ENCODE measurements at places on chromosomes 7 and 10. TPM values are rescaled to one million over a fixed set of nuclear protein-coding genes. Genes with fewer than 3 reads are reported as not detected.

DNA sequence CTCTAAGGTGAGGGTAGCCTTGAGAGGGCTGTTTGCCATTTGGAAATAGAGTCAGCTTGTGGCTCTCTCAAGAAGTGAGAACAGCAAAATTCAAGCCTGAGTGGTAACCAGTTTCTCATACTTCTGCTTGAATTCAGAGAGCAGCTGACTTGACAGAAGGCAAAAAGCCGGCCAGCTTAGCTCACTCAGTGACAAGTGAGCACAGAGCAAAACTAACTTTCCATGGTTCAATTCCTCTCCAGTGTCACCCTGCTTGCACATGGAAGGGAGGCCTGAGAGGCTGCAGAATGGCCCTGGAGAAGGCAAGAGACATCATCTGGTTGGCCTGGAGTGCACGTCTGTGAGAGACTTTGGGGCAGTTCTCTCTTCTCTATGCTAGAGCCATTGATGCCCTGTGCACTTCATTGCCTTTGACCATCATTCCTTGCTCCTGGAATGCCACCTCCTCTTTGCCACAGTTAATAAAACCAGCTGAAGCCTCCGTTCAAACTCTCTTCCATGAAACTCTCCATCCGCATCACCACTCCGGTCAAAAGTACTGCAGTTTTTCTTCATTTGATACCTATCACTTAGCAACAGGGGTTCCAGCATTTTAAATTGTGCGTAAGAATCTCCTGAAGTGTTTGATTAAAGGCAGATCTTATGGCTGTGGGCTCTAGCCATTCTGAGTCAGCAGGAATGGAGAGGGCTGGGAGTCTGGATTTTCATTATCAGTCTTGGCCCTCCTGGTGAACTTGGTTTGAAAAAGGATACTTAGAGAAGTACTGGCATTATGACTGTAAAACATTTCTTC is 69.8 kb upstream of the PIK3CG start:
- no peaks in the 10 kb centered on the region for H3K36me3 ChIP-seq
- no peaks in the 10 kb centered on the region for H3K27me3 ChIP-seq
- no peak overlapping the region for H3K4me3 ChIP-seq
- H3K27ac ChIP-seq = no peak overlapping the region
- no peaks in the 10 kb centered on the region for H3K4me1 ChIP-seq

GRCh38 chr7:122688400-122688998 is 10.4 kb downstream of the RNF133 start:
- no peaks in the 10 kb centered on the region for H3K27me3 ChIP-seq
- H3K36me3 ChIP-seq = no peaks in the 10 kb centered on the region
- no peak for DNase-seq
- H3K4me1 ChIP-seq = no peaks in the 10 kb centered on the region

GPER1 gene
- total RNA-seq = not detected

GRCh38 chr10:89164080-89164479 is 43.0 kb downstream of the CH25H start:
- H3K36me3 ChIP-seq = no peaks in the 10 kb centered on the region
- DNase-seq = peak; percentile 5
- peaks cover 11% of the 10 kb centered on the region for H3K27me3 ChIP-seq
- H3K4me3 ChIP-seq = peak overlapping the region; percentile 33

TES gene
- 74.0 TPM for total RNA-seq

DNA sequence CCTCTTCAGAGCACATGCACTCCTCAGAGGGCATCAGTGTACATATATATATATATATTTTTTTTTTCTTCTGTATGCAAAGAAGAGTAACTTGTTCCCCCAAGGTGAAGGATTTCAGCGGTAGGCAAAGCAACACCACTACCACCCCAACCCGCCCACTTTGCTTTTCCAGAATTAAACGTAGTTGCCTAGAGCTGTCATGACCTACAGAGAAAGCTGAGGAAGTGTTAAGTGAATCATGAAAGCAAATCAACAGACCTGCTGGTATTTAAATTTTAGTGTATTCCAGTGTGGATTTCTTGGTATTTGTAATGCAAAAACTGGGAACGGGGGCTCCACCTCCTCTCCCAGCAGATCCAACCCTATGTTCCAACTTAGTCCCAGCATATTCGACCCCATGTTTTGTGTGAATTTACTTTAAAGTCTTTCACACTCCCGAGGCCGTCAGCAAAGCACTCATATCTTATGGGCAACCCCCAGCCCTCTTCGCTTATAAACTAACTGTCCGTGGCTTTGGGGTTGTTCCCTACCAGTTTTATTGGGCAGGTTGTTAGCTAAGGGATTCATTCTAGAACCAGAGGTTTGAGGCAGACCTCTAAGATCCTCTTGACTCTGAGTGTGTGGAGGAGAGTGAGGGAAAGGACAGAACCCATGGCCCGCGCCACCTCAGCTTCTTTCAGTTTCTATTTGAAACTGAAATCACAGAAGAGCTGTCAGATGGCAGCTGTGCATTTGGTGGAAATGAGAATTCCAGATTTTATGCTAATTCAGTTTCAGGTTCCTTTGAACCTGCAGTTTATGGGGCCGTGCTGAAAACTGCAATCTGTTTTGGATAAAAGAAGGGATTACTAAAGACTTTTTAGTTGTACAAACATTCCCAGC is 450.2 kb upstream of the GALNT17 start:
- H3K36me3 ChIP-seq = no peaks in the 10 kb centered on the region
- H3K27ac ChIP-seq = no peak overlapping the region
- peaks cover 6% of the 10 kb centered on the region for H3K27me3 ChIP-seq
- peak; percentile 32 for DNase-seq
- no peak overlapping the region for H3K4me3 ChIP-seq
- peaks cover 23% of the 10 kb centered on the region for H3K4me1 ChIP-seq

MRC1 gene
- total RNA-seq = 0.05 TPM

LZTS2 gene
- total RNA-seq = 8.9 TPM

AS3MT gene
- 1.2 TPM for total RNA-seq

GRCh38 chr10:60828489-60828852 is 50.2 kb downstream of the CDK1 start:
- H3K4me1 ChIP-seq = peaks cover 5% of the 10 kb centered on the region
- no peak for DNase-seq
- no peak overlapping the region for H3K4me3 ChIP-seq
- H3K27me3 ChIP-seq = no peaks in the 10 kb centered on the region
- no peak overlapping the region for H3K27ac ChIP-seq

- peaks cover 14% of the 10 kb centered on the region for H3K4me1 ChIP-seq
- no peak overlapping the region for H3K4me3 ChIP-seq
- no peak for DNase-seq
- H3K27me3 ChIP-seq = peaks cover 18% of the 10 kb centered on the region
- no peaks in the 10 kb centered on the region for H3K36me3 ChIP-seq
- H3K27ac ChIP-seq = no peak overlapping the region
Observed at GRCh38 chr7:94088560-94088959, 84.4 kb upstream of the BET1 start.

DNA sequence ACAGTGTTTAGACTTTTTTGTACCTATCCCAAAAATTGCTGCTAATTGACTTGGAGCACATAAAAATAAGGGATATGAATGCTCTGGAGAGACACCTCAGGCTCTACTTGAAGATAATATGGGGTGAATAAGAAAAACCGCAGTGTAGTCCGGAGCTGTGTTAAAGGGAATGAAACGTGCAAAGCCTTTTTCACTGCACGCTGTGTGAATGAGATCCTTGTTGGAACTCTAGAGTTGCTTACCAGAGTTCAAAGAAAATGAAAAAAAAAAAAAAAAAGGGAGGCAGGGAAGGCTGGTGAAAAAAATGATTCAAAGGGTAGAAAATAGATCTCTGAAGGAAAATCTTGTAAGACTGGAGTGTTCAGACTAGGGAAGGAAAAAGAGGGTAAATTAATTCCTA is 226.6 kb downstream of the LRMDA start:
- no peak overlapping the region for H3K27ac ChIP-seq
- no peaks in the 10 kb centered on the region for H3K4me1 ChIP-seq
- H3K4me3 ChIP-seq = no peak overlapping the region
- no peaks in the 10 kb centered on the region for H3K36me3 ChIP-seq
- no peak for DNase-seq

DNA sequence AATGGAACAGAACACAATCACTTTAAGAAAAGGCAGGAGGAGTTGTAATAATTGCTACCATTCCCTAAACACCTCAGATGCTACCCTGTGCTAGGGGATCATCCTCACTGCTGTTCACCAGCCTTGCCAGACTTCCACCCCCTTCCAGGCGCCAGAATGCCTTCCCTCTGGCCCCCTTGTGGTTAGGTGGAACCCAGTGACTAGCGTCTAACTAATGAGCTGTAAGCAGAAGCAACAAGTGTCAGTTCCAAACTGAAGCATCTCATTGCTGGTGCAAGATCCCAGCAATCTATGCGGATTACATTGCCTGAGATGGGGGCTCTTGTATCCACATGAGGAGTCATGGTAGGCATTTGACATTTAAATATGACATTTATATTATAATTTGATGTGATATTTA is 86.6 kb downstream of the FRMD4A start:
- no peaks in the 10 kb centered on the region for H3K36me3 ChIP-seq
- peaks cover 4% of the 10 kb centered on the region for H3K4me1 ChIP-seq
- H3K27ac ChIP-seq = no peak overlapping the region
- no peak overlapping the region for H3K4me3 ChIP-seq

DNA sequence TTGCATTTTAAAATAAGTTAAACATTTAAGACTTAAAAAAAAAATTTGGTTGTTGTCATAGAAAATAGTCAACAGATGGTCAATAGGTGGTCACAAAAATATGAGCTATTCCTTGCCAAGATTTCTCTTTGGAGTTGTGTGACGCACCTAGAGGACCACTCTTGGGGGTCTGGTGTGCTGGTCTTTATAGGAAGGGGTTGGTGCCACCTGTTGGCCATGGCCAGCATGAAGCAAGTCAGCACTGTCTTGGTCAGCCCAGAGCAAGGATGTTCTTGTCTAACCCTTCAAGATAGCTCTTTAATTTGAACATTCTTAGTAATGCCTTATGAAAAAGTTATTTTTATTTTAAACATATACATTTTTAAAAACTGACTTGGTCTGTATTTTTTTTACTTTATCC is 267.9 kb upstream of the CNTNAP2 start:
- no peaks in the 10 kb centered on the region for H3K4me1 ChIP-seq
- no peaks in the 10 kb centered on the region for H3K27me3 ChIP-seq
- H3K4me3 ChIP-seq = no peak overlapping the region
- H3K27ac ChIP-seq = no peak overlapping the region
- no peak for DNase-seq
- no peaks in the 10 kb centered on the region for H3K36me3 ChIP-seq

DNA sequence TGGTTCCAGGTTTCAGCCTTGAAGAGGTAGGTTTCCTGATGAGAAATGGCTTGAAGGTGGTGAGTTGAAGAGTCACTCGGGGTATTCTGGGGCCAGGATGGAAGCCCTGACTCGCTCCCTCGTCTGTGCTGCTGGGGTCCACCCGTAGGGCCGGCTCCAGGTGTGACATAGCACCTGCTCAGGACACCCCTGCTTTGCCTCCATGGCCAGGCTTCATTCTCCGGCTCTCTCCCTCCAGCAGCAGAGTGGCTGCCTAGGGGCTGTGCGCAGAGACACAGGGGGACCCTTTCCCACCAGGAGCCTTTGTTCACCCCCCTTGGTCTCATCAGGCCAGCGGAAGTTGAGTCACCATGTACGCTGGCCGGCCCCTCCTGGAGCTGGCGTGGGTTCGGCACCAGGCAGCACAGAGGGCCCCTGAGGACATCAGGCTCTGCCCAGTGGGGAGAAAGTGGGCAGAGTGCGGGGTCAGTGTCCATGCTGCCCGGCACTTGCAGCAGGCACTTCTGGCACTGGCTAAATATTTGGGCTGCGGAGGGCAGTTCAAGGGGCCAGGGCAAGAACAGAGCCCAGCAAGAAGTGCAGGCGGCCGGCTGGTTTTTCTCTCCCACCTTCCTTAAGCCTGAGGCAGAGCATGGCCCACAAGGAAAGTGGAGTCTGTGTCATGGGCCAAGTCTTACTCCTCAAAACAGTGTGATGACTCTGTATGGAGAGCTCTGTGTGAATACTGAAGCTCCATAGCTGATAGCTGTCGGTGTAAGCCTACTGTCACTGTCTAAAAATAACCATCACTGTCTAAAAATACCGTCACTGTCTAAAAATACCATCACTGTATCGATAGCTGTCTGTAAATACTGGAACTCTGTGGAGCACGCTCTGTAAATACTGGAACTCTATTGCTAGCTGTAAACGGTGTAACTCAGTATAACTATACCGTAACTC is 3.7 kb upstream of the PRKAR1B start:
- H3K4me3 ChIP-seq = no peak overlapping the region
- DNase-seq = no peak
- H3K27me3 ChIP-seq = no peaks in the 10 kb centered on the region
- H3K4me1 ChIP-seq = peaks cover 15% of the 10 kb centered on the region
- H3K36me3 ChIP-seq = peaks cover 6% of the 10 kb centered on the region

RPEL1 gene
- total RNA-seq = 0.17 TPM

GPR146 gene
- total RNA-seq = 0.62 TPM

GBF1 gene
- 32.1 TPM for total RNA-seq

LRRC17 gene
- not detected for total RNA-seq

DNA sequence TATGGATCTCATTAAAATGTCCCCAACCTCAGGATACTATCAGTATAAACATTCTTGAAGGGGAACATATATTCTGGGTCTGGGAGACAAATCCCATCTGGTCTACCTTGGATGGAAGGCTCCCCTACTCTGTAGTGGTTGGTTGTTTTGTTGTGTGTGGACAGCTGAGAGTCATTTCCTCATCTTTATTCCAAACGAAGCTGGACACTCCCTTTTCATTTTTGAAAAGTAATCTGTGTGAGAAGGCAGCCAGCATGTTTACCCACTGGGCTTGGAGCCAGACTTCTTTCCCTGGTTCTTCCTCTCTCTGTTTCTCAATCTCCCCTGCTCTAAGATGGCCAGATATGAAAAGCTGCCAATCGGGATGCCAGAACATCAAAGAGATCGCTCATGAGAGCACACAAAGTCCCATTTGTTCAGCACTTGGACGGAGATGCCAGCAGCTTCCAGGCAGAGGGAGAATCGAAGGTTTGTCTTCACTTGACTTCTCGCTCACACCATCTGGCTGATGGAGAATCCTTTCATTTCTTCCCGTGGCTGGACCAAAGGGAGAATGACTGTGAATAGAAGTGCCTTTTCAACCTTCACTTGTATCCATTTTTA is 108.1 kb upstream of the AGR3 start:
- no peak overlapping the region for H3K27ac ChIP-seq
- H3K27me3 ChIP-seq = peaks cover 4% of the 10 kb centered on the region
- no peak overlapping the region for H3K4me3 ChIP-seq
- no peaks in the 10 kb centered on the region for H3K4me1 ChIP-seq
- no peak for DNase-seq

GRCh38 chr7:94286111-94286510 is 108.6 kb upstream of the COL1A2 start:
- no peak overlapping the region for H3K4me3 ChIP-seq
- peaks cover 8% of the 10 kb centered on the region for H3K27me3 ChIP-seq
- no peaks in the 10 kb centered on the region for H3K4me1 ChIP-seq
- no peak for DNase-seq
- no peak overlapping the region for H3K27ac ChIP-seq
- H3K36me3 ChIP-seq = no peaks in the 10 kb centered on the region

GRCh38 chr7:39609935-39610263 is 13.5 kb upstream of the RALA start:
- no peak overlapping the region for H3K27ac ChIP-seq
- DNase-seq = no peak
- peaks cover 45% of the 10 kb centered on the region for H3K4me1 ChIP-seq
- H3K4me3 ChIP-seq = peak overlapping the region; percentile 36

DNA sequence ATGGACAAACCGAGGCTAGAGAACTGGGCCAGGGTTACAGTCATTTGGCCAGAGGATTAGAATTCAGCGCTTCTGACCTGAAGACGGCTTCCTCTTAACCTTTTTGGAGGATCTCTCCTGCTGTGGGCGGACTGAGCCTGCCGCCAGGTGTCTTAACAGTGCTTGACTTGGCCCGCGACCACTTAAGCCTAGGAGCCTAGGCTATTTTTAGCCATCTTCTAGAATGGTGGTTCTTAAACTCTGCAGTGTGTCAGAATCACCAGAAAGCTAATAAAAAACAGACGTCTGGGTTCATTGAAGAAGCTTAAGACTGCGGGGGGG is 722 bp downstream of the MDH2 start:
- peak; percentile 37 for DNase-seq
- peaks cover 53% of the 10 kb centered on the region for H3K4me1 ChIP-seq
- H3K27ac ChIP-seq = peak overlapping the region; percentile 96
- peaks cover 30% of the 10 kb centered on the region for H3K36me3 ChIP-seq
- peak overlapping the region; percentile 98 for H3K4me3 ChIP-seq
- H3K27me3 ChIP-seq = no peaks in the 10 kb centered on the region

All from activated naive CD4-positive, alpha-beta T cell treated with anti-CD3 and anti-CD28 coated beads for 36 hours (primary cell).